ENCODE measurements at places on chromosomes 5 and 9.

- DNase-seq, result no peak
These were observed 53.9 kb downstream of the ZNF366 start for GRCh38 chr5:72453246-72453775.

- peak; percentile 16 for DNase-seq
These were observed 593.1 kb downstream of the MAT2B start for GRCh38 chr5:164098531-164098930.

- no peak for DNase-seq
These were observed 58.3 kb downstream of the SVEP1 start for GRCh38 chr9:110521206-110521605.

DNA sequence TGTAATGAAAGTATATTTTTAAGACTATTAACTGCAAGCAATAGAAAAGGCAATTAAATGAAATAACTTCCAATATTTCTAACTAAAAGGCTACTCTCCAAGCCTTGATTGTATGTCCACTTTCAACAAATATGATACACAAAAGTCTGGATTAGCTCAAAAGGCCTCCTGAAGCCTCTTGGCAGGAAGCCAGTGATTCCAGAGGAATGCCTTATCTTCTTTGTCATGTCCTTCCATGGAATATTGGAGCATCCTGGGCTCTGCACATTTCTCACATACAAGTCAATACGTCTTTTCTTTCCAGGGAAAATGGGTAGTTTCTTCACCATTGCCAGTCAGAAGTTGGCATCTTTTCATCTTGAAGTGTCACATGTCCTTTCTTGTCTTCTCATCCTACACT lies 357.8 kb downstream of the KDM4C start:
- peak; percentile 17 for DNase-seq

DNA sequence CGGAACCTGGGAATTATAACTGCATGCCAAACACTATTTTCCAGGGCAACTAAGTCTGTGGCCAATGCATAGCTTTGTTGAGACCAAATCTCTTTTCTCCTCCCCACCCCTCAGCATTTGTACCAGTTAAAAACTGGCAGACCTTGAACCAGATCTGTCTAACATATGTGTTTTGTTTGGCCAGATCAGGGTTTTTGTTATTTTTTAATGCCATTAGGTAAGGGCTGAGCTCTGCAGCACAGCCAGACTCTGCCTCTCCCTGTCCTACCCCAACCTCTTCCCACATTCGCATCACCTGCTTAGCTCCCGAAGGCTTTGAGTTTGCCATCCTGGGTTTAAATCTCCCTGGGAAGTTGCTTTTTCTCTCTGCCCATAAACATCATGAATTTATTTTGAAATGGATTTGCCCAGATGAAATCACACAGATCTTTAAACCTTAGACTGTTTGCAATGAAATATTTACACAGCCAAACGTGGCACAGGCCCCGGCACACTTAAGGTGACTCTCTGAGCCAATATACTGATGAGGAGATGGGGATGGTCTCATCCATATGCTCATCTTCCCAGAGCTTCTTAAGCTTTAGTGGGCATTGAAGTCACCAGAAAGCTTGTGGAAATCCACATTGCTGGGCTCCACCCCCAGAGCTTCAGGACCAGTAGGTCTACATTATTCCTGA lies 54.0 kb upstream of the ALDH1B1 start:
- no peak for DNase-seq

DNA sequence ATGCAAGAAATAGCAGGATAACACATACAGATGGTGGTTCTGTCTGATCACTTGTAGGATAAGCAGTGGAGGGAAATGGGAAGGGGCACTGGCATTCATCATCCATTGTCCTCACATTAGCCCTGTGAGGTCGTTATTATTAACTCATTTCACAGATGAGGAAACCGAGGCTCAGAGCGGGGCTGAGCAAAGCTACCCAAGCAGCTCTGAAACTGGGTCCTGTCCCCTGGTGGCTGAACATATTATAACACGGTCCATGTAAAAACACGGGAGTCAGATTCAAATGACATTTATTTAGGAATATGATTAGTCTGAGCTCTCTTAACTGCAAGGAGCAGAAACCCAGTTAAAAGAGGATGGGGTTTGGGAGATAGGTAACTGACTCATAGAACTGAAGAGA lies 43.1 kb downstream of the HRH2 start:
- no peak for DNase-seq

GRCh38 chr9:21902136-21902535 lies 92.1 kb downstream of the CDKN2A start:
- DNase-seq, result peak; percentile 6

- DNase-seq, result no peak
These were observed 20.4 kb downstream of the CCDC192 start for GRCh38 chr5:127723571-127723970.

DNA sequence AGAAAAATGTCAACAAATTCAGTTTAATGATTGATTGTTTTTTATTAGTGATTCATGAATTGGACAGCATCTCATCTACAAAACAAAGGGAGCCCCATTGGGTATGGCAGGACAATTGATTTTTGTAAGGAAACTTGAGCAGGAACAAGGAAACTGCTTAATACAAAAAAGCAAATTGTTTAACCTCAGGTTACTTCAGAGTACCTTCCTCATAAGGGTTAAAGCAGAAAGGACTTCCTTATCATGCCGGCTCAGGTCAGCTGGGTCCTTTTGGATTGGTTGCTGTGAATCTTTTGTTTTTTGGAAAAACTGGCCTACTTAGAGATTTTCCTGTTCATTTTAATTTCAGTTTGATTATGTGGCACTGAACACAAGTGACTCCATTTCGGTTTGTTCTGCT lies 211.8 kb downstream of the ARRDC3 start:
- DNase-seq, result no peak

Measured in fibroblast of skin of right quadriceps (primary cell).